ENCODE measurements at places on chromosomes 12 and 14.

GRCh38 chr12:2098852-2099251 is 46.1 kb downstream of the CACNA1C start:
- no peak for DNase-seq

- no peak for DNase-seq
Measured at GRCh38 chr12:68111995-68112394, 47.5 kb downstream of the IFNG start.

GRCh38 chr12:76029982-76030340 is 1.6 kb downstream of the PHLDA1 start:
- DNase-seq = no peak

GRCh38 chr14:92726933-92727262 is 21.5 kb downstream of the LGMN start:
- no peak for DNase-seq

DNA sequence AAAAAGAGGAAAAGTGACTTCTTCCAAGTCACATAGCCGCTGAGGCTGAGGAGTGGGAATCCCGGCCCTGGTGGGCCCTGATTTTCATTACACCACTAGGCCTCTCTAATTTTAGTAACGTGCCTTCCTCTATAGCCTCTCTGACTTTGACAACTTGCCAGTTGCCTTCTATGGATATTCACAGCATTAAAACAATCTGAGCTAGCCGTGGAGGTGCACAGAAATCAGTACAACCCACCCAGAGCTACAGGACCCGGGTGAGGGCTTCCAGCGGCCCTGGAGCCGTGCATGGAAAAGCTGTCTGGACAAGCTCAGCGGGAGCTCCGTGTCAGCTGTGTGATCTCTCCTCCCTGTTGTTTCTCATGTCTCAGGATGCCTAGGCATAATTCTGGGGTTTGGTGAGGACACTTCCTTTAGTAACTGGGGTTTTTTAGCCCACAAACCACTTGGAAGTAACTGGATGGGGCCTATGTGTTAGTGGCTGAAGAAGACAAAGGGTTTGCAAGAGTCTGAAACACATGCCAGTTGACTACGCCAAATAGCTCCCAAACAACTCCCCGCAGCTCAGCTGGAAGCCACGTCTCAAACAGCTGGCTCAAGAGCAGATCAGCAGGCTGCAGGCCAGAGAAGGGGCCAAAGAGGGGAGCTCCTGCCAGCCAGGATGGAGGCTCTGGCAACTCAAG is 53.0 kb downstream of the SSH1 start:
- DNase-seq = no peak

DNA sequence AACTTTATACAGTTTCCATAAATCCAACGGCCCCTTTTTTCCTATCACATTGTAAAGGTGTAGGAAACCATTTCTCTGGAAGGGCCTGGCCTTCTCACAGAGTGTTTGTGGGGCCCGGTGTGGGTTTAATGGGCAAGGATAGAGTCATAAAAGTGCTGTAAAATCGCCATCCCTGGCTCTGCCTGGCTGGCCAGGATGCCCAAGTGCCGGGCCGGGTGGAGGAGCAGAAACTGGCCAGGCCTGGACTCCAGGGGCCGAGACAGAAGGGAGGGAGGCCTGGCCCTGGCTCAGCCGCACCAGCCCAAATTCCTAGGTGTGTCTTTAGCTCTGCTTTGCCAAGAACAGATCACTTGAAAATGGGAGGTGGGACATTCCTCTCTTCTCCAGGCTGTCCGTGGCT is 77.1 kb upstream of the DICER1 start:
- DNase-seq = no peak

DNA sequence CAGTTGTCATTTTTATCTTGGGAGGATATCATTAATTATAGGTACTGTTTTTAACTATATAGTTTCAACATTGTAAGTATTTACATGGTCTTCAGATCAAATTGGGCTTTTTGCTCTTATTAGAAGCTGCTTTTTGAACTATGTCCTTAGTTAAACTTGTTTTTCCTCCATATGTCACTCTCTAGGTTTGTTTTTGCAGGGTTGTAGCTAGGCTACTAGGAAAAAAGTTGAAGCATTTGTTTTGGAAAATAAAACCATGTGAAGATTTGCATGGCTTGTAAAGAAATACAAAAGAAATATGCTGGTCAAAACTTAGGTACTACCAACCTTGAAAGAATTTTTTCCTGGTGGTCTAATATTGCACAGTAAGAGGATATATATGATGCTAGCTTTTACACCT is 3.4 kb downstream of the ARID2 start:
- DNase-seq = peak; percentile 13

- DNase-seq = no peak
Measured at GRCh38 chr14:75896341-75896740, 85.5 kb downstream of the TGFB3 start.

- peak; percentile 24 for DNase-seq
Measured at GRCh38 chr12:32134101-32134888, 27.6 kb downstream of the BICD1 start.

- DNase-seq = peak; percentile 29
Measured at GRCh38 chr12:109385339-109386058, 37.8 kb downstream of the MYO1H start.

- DNase-seq = no peak
Measured at GRCh38 chr12:109897029-109897428, 3.0 kb upstream of the TCHP start.

GRCh38 chr14:73738518-73739173 is 24.5 kb upstream of the PNMA1 start:
- no peak for DNase-seq

GRCh38 chr14:76770521-76771436 is 9.5 kb downstream of the VASH1 start:
- DNase-seq = no peak

- DNase-seq = no peak
Measured at GRCh38 chr14:96177766-96178375, 26.8 kb upstream of the BDKRB2 start.

- DNase-seq = no peak
Measured at GRCh38 chr12:24954261-24954660, 5.4 kb upstream of the BCAT1 start.

- DNase-seq = no peak
Measured at GRCh38 chr14:71452987-71453386, 479.2 kb upstream of the RGS6 start.

- DNase-seq = no peak
Measured at GRCh38 chr12:89185181-89185580, 167.1 kb downstream of the DUSP6 start.

- no peak for DNase-seq
Measured at GRCh38 chr14:105136401-105137322, 31.9 kb downstream of the JAG2 start.

DNA sequence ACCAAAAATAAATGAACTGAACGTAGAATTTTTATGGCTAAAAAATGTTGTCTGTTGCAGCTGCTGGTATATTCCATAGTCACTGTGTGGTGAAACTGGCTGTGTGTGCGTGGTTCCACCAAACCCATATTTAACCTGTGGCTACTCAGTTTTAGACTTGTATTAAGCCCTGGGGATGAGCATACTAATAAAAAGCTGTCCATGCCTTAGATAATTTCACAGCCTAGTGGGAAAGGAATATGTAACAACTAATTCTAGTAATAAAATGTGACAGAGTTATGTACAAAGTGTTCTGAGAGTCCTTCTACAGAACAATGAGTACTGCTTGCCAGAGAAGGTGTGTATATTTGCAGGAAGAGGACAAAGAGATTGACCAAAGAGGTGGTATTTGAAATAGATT is 125.5 kb downstream of the TMTC3 start:
- no peak for DNase-seq

- no peak for DNase-seq
Measured at GRCh38 chr12:53122961-53123468, 19.7 kb downstream of the SOAT2 start.

Data from CD4-positive, alpha-beta T cell treated with Interleukin-12 subunit alpha and Interleukin-12 subunit beta, for 1 hour (primary cell).